NCI-H1436 (cell line): ENCODE measurements at places on chromosomes 4 and X.

- DNase-seq: no peak
Measured at GRCh38 chrX:68372665-68373064, 60.6 kb downstream of the OPHN1 start.

- no peak for DNase-seq
Measured at GRCh38 chrX:97167333-97167732, 283.6 kb downstream of the RPA4 start.

DNA sequence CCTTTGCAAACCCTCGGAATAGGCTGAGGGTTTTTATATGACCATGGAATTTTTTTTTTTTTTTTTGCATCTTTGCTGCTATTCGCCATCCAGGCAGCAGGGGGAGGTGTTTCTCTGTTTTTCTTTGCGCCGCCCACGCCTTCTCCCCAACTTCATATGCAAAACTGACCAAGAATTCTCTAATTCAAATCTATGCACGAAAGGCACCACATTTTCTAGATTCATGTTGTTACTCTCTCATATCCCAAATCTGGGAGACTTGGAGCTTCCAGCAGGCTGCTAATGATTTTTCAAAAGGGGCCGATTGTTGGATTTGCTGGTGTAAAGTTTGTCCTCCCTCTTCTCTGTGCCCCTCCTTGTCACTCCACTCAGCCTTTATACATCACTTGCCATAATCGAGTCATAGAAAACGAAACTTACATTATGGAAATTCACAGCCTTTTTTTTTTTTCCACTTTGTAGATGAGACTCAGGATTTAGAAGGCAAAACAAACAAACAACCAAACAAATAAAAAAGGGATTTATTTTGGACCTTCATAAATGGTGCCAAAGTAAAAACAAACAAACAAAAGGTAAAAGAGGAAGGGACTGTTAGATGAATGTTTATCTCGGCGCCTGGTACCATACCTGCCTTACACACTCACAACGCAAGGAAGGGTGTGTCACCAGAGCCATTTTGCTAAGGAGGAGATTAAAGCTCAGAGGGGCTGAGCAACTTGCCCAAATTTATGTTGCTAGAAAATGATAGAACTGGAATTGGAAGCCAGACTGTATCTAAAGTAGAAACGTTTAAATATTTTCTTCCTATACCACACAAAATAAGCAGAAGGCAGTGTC lies 29.3 kb upstream of the BOD1L1 start:
- DNase-seq: no peak

DNA sequence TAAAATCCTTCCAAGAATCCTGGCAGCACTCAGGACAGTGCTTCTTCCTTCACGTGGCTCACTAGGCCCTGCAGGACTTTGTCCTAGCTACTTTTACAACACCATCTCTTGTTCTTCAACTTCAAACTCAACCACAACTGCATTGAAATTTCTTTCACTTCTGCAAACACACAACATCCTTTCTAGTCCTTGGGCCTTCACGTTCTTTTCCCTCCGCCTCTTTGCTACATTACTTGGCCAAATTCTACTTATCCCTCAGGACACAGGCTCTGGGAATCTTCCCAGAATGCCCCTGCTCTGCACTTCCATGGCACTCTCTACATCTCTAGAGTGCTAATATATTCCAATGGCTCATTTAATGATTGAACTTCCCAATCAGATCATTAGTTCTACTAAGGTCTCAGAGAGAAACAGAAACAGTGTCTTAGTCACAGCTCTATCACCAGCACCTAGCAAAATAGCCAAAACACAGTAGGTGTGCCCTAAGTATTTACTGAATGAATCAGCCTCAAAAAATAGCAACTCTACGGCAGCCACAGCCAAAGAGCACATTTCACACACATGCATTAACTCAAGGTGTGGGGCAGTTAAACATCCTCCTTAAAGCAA lies 73.3 kb downstream of the MANBA start:
- DNase-seq: no peak

- DNase-seq: no peak
Measured at GRCh38 chr4:1863297-1864033, 7.5 kb upstream of the LETM1 start.

GRCh38 chr4:143538979-143539669 lies 25.6 kb downstream of the SMARCA5 start:
- no peak for DNase-seq

DNA sequence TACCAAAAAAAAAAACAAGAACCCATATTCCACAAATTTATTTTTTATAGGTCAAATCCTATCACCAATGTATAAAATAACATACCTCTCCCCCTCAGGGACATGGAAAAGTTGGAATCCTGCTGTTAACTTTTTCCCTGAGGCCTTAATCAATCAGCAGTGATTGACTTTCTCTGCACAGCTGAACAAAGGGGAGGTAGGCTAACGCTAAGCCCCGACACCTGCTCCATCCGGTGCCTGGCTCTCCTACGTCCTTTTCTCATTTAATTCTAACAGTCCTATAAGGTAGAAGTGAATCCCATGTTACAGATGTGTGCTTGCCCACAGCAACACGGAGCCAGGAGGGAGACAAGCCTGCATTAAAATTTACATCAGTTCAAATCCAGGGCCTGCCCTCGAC lies 2.8 kb downstream of the CENPU start:
- DNase-seq: no peak

GRCh38 chrX:68929332-68930150 lies 100.7 kb downstream of the EFNB1 start:
- no peak for DNase-seq

DNA sequence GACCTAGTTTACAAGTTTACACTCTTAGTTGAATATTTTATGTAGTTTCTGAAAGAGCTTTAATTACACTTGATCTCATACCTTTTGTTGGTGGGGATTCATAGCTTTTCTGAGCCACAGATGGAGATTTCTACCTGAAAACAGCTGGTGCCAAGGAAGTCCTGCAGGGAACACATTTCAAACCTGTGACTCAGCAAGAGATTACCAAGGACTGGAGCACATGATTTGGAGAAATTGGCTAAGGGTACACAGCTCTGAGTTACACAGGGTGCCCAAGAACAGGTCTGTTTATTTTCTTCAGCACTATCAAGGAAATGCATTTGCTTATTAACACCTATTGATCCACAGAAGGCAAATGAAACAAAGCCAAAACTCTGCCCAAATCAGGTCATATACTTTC lies 691.5 kb downstream of the KCTD8 start:
- DNase-seq: no peak

DNA sequence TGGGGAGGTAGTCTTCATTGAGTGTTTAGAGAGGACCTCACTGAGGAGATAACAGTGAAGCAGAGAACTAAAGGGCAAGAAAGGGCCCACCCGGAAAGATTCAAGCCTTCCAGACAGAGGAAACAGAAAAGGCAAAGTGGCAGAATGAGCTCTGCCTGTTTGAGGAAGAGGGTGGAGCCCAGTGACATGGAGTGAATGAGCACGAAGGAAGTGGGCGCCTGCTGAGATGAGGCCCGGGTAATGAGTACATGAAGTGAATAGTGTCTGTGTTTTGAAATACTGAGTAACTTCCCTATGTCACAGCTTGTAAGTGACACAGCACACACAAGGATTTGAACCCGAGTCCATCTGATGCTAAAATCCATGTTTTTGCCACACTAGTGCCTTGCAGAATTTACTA lies 32.5 kb upstream of the TLR2 start:
- no peak for DNase-seq

GRCh38 chrX:40484408-40485091 lies 96.2 kb upstream of the ATP6AP2 start:
- DNase-seq: no peak

GRCh38 chr4:77126809-77127208 lies 30.2 kb upstream of the CCNG2 start:
- no peak for DNase-seq

GRCh38 chr4:133275246-133275645 lies 126.2 kb downstream of the PCDH10 start:
- no peak for DNase-seq

DNA sequence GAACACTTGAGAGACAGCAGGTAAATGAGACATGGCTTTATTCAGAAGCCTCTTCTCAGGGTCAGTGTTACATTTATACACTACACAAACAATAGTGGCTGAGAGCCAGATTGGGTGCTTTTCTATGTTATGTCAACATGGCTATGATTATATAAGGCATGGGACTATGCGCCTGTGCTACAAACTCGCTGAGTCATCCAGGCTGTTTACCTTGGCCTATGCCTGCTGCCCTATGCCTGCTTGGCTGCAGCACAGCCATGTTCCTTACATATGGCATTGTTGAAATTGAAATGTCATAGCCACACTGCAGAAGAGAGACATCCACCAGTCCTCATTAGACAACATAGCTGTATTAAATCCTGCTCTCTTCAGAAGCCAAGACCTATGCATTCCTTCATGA lies 236.3 kb upstream of the NWD2 start:
- DNase-seq: no peak

DNA sequence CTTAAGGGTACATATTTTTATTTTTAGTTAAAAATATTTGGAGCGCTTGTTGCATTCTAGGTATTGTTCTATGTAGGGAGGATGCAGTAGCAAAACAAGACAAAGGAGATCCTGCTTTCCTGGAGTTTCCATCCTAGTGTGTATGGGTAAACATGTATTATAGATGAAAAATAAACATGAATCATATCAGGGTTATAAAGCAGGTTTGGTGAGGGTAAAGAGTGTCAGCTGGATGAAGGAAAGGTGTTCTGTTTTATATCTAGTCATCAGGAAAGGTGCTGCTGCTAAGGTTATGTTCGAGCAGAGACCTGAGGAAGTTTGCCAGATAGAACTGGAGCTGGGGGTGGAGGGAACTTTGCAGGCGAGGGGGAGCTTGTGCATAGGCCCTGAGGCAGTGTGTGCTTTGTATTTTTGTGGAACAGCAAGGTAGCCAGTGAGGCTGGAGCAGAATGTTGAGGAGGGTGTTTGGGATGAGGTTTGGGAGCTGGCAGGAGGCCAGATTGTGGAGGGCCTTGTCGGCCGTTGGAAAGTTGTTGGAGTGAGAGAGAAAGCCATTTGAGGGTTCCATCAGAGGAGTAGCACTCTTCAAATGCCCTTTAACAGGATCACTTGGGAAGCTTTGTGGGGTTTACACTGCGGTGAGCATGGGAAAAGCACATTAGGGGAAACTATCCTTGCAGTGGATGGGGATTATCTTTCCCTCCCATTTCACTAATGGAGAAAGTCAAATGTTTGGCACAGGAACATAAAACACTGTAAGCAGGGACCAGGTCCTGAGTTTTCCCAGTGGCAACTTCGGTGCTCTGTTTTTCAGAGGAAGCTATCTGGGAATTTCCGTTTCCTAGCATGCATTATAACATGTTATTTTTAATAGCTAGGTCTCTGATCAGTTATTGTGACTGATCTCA lies 35.9 kb downstream of the AFF1 start:
- DNase-seq: no peak

DNA sequence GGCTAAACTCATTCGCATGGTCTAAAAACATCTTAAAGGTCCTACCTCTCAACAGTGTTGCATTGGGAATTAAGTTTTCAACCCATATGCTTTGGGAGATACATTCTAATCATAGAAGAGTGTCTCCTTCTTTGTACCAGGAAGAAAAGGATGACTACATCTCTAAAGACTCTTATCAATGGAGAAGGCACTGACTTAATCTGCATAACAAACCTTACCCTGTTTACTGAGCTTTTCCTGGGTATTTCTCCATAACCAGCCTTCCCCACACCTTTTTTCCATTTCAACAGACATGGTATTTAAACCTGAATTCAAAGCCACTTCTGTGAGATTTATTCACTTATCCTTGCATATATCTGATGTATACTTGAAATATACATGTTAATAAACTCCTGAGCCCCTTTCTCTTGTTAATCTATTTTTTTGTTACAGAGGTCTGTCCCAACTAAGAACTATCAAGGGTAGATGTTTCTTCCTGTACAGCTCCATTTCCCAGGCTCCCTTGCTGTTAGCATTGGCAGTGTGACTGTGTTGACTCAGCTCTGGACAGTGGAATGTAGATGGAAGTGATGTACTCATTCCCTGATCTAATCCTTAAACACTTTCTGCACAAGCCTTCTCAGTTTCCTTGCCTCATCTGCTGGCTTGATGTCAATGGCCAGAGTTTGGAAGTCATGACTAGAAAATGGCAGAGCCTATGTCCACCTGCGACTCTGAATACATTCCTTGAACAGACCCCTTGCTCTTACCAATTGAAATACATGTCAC lies 148.9 kb upstream of the CPEB2 start:
- no peak for DNase-seq

DNA sequence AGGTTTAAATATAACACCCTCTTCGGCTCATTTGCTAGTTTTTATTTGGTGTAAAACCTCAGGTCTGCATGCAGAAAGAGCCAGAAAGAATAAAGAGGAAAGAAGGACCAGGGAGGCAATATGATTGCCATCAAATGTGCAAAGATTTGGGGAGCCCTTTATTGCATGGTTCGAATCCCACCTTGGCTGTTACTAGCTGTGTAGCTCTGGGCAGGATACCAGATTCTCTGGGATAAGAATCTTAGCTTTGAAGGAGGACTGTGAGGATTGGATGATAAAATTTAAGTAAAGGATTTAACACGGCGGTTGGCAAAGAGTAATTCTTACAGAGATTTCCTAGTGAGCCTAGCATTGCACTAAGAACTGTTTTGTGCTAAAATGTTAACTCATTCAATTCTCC lies 510.2 kb upstream of the LCORL start:
- no peak for DNase-seq

DNA sequence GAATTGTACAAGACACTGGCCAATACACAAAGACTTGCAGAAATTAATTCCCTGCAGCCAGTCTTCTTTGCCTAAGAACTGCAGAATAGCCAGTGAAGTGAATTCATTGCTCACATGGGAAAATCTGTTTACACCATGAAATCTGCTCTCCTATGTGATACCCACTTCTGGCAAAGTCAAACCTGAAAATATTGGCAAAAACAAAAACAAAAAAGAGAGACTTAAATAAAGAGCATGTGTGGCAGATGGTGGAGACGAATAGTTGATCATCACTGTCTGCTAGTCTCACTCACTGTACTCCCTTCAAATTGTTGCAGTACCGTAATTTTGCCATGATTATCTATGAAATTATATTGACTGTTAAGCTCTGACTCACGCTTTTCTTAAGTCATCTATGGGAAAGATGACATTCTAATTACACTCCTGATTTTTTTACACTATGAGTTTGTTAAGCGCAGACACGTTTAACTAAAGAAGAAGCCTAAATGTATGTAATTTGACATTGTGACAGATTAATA lies 406.8 kb downstream of the PCDH7 start:
- DNase-seq: no peak

GRCh38 chrX:78514852-78515251 lies 144.3 kb downstream of the RTL3 start:
- DNase-seq: no peak

GRCh38 chr4:3335982-3336381 lies 43.2 kb downstream of the RGS12 start:
- DNase-seq: no peak

DNA sequence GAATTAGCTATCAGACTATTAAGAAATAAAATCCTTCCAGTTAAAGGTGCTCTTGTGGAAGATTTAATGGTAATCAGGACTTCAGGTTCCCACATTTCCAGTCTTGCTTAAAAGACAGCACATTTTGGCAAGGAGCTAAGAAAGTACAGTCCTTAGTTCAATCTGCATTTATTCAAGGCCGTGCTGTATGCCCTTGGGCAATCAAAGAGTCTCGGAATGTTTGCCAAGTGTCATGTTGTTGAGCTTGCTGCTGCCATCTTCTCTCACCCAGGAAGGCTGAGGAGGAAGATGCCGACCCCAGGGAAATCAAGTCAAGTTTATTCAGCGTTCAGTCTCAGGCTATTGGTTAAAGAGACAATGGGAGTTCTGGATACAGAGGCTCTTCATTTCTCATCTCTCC lies 388.1 kb upstream of the IGFBP7 start:
- no peak for DNase-seq
